Calu3 (cell line): ENCODE measurements at places on chromosomes 5 and 9. TPM values are rescaled to one million over a fixed set of nuclear protein-coding genes. Genes with fewer than 3 reads are reported as not detected.

PTGES gene
- total RNA-seq: 6.3 and 7.4 TPM in 2 replicates

- DNase-seq: no peak
- H3K4me1 ChIP-seq: no peaks in the 10 kb centered on the region
- H3K36me3 ChIP-seq: no peaks in the 10 kb centered on the region
- no peak overlapping the region for H3K27ac ChIP-seq
- H3K4me3 ChIP-seq: no peak overlapping the region
- H3K27me3 ChIP-seq: no peaks in the 10 kb centered on the region
These were observed 29.6 kb upstream of the ASTN2 start for GRCh38 chr9:117444501-117444900.

GRIA1 gene
- total RNA-seq: not detected in 2 replicates

GRCh38 chr5:994272-994607 is 14.4 kb upstream of the NKD2 start:
- H3K27ac ChIP-seq: no peak overlapping the region
- H3K27me3 ChIP-seq: peaks cover 78% of the 10 kb centered on the region
- H3K4me1 ChIP-seq: no peaks in the 10 kb centered on the region
- no peak overlapping the region for H3K4me3 ChIP-seq

BTNL8 gene
- total RNA-seq: not detected in 2 replicates

INSL4 gene
- total RNA-seq: 0.44 and 0.54 TPM in 2 replicates

GRCh38 chr5:116557669-116558271 is 16.9 kb downstream of the SEMA6A start:
- H3K36me3 ChIP-seq: no peaks in the 10 kb centered on the region
- no peaks in the 10 kb centered on the region for H3K27me3 ChIP-seq
- no peak overlapping the region for H3K27ac ChIP-seq
- DNase-seq: peak; percentile 26

SH3RF2 gene
- 21.9 and 25.1 TPM in 2 replicates for total RNA-seq

DNA sequence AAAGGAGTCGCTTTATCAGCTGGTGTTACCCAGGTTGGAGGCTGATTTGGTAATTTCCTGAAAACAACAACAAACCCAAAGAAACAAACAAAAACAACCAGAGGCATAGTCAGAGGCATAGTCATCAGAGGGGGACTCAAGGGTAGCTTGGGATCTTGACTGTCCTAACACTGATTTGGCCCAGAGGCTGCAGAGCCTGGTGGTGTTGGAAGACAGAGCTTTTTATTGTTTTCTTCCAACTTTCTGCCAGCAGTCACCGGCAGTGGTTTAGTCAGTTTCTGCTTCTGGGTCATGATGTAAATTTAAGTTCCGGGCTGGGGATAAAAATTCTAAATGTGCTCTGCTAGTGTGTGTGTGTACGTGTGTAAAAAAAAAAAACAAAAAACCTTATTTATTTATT is 23.5 kb upstream of the NKX2-5 start:
- DNase-seq: no peak
- no peak overlapping the region for H3K4me3 ChIP-seq
- H3K27me3 ChIP-seq: peaks cover 94% of the 10 kb centered on the region
- no peaks in the 10 kb centered on the region for H3K4me1 ChIP-seq
- H3K36me3 ChIP-seq: no peaks in the 10 kb centered on the region
- no peak overlapping the region for H3K27ac ChIP-seq

- H3K4me3 ChIP-seq: no peak overlapping the region
- no peaks in the 10 kb centered on the region for H3K4me1 ChIP-seq
- H3K27ac ChIP-seq: no peak overlapping the region
- no peaks in the 10 kb centered on the region for H3K27me3 ChIP-seq
These were observed 379.0 kb upstream of the RPS23 start for GRCh38 chr5:82657033-82657699.

FBXL7 gene
- not detected in 2 replicates for total RNA-seq

DNA sequence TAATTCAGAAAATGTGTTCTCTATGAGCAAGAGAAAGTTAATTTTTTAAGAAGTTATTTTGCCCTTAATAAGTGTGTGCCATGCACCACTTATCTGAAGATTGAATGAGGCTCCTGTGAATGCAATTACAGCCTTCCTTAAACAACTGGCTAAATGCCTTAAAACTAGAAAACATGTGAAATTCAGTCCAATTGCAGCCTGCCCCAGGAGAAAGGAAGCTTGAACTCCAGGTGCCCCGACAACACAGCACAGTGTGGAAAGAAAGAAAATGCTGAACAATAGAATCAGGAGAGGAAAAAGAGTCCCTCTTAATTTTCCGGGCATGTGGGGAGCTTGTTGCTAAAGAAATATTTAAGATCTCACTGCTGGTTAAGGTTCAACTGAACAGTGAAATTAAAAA is 8.8 kb downstream of the LHFPL2 start:
- no peaks in the 10 kb centered on the region for H3K27me3 ChIP-seq
- peaks cover 22% of the 10 kb centered on the region for H3K36me3 ChIP-seq
- H3K4me1 ChIP-seq: peaks cover 73% of the 10 kb centered on the region
- H3K27ac ChIP-seq: no peak overlapping the region
